Hematopoietic multipotent progenitor cell treated with erythropoietin and hydrocortisone succinate and interleukin-3 and kit ligand, for 4 days (in vitro differentiated cells): ENCODE measurements at places on chromosomes 2 and 18.

GRCh38 chr18:10899481-10899880 is 249.9 kb downstream of the PIEZO2 start:
- no peak for DNase-seq

GRCh38 chr2:84906108-84906899 is 848 bp downstream of the TMSB10 start:
- DNase-seq = peak; percentile 18

GRCh38 chr18:49618742-49619681 is 57.2 kb downstream of the LIPG start:
- DNase-seq = no peak

GRCh38 chr2:120680136-120680761 is 55.4 kb upstream of the GLI2 start:
- DNase-seq = peak; percentile 87

- DNase-seq = no peak
Observed at GRCh38 chr2:109312902-109313301, 183.9 kb downstream of the SH3RF3 start.

GRCh38 chr2:6309415-6310255 is 556.1 kb downstream of the CMPK2 start:
- no peak for DNase-seq

GRCh38 chr18:22282311-22283115 is 113.1 kb downstream of the GATA6 start:
- DNase-seq = peak; percentile 8

GRCh38 chr18:62371436-62371835 is 46.3 kb downstream of the TNFRSF11A start:
- no peak for DNase-seq
